ENCODE measurements at places on chromosomes 5 and 9.

DNA sequence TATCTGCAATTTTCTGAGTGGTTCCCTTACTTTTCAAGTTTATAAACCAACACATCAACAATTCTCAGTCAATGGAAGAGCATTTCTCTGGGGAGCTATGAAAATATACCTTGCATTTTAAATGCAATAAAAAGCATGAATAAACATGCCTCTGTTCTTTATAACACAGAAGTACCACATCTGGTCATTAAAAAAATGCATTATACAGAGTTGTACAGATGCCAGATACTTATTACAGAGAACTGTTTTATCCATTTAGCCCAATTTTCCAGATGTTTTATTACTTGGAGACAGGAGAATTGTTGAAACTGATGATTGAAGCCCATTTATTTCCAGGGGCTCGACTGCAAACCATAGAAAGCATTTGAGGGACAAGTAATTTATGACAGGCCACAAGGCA is 19.2 kb upstream of the HEXB start:
- DNase-seq = no peak

DNA sequence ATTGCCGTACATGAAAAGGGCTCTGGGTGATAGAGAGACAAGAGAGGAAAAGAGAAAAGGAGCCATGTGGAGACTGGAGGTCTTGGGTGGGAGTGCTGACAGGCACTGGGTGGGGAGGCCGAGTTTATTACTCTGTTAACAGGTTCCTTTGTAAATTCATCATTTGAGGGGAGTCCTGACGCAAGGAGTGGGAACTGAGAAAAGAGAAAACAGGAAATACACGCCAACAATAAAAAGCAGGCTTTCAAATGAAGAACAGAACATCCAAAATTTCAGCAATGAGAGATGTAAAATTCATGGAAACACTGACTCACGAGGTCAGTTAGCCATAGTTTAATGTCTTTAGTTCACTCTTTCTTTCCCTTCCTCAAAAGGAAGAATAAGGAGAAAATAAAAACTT is 342.8 kb downstream of the TMEM167A start:
- DNase-seq = no peak

DNA sequence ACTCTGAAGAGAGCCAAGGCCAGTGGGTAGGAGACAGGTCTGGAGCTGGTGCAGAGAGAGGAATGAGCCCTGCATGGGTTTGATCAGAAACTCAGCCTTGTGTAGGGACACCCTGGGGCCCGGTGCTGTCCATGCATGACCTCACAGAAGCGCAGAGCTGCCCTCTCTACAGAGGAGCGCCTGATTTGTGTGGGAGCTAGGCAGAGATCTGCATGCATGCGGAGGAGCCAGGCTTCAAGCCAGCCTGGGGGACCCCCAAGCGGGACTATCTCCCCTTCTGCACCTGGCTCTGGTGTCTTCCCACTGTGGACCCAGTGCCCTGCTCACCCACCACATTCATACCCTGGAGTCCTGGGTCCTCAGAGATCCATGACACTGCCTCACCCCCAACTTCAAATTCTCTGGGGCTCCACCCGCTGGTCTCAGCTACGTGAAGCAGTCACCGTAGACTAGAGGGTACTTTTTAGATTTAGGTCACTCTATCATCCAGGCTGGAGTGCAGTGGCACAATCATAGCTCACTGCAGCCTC is 2.6 kb upstream of the LCN2 start:
- no peak for DNase-seq

DNA sequence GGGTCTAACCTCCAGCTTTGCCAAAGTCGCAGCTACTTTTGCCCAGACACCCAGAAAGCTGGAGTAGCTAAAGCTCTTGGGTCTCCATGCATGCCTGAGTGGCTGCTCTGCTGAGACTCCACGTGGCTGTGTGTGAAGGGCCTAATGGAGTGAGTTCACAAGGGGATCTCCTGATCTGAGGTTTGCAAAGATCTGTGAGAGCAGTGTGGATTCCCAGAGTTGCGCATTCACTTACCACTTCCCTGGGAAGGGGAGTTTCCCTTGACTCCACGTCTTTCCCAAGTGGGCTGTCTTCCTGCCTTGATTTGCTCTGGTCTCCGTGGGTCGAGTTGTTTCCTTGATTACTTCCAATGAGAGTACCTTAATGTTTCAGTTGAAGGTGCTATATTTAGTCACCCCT is 17.6 kb upstream of the CDKN2B start:
- no peak for DNase-seq

GRCh38 chr5:72281764-72282499 is 38.1 kb downstream of the MRPS27 start:
- no peak for DNase-seq

DNA sequence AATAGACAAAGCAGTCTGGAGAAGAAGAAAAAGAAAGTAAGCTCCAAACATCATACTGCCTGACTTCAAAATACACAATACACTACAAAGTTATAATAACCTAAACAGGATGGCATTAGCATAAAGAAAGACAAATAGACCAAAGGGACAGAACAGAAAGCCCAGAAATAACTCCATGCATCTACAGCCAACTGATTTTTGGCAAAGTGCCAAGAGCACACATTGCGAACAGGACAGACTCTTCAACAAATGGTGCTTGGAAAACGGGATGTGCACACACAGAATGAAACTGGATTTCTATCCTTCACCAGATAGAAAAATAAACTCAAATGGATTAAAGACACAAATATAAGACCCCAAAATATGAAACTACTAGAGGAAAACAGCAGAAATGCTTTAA is 66.6 kb upstream of the SPATA31E1 start:
- no peak for DNase-seq

- no peak for DNase-seq
Observed at GRCh38 chr9:127809002-127809539, 6.4 kb downstream of the FPGS start.

DNA sequence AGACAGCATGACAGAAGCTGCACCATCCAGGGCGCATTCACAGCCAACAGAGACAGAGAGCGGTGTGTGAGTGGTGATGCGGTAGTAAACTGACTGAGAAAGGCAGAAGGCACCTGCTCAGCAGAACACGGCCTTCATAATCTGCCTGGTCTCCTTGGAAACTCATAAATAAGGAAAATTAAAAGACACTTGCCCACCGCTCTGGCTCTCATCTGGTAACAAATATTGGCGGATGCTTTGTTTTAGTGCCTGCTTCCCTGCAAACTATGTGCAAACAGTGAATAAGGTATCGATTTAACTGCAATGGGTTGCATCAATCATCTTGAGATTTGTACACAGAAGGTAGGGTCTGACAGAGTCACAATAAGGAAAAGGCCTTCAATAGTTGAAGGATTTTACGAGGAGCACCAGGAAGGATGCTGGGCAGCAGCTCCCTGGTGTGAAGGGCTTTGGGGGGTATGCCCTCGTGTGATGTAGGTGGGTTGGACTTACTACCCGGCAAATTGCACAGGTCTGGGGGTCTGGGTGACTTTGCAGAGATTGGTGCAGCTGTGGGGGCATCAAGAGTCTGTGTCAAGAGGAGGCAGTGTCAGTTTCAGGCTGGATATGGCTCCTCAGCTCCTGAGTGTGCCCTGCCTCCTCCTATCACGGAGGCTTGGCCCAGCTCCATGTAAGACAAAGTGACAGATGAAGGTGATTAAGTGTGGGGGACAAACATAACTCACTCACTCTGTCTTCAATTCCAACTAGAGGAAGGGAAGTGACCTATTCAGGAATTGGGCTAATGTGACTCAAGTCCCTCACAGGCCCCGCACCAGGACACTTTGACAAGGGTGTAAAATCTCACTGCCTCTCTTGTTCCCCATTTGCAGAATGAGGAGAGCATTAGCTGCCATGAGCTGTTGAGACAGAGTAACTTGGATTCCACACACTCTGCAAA is 166.7 kb downstream of the ICE1 start:
- DNase-seq = no peak

DNA sequence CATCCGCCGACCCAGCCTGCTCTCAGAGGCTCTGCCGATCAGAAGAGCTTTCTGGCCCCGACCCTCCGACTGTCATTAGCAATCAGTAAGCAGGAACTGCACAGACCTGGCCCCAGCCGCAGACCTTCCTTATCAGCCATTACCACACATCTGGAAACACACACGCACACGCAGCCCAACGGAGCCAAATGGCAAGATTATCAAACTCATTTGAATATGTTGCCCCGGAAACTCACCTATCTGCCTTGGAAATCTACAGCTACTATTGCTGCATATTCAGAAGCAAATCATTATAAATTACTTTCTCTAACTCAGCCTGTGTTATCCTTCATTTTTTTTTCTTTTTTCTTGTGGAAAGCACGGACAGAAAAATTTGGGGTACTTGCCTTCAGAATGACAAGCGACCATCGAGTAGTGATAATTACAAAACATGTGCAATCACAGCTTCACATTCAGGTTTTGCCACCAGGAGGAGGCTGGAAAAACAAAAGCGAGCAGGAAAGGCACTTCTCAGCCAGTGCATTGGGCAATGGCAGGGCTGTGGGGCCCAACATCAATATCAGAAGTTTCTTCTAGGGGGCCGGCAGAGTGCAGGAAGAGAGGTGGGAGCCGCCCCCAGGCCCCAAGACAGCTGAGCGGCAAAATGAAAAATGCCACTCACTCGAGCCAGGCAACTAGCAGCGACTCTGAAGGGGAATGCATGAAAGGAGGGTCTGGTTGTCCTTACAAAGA is 122.3 kb downstream of the VAV2 start:
- no peak for DNase-seq

DNA sequence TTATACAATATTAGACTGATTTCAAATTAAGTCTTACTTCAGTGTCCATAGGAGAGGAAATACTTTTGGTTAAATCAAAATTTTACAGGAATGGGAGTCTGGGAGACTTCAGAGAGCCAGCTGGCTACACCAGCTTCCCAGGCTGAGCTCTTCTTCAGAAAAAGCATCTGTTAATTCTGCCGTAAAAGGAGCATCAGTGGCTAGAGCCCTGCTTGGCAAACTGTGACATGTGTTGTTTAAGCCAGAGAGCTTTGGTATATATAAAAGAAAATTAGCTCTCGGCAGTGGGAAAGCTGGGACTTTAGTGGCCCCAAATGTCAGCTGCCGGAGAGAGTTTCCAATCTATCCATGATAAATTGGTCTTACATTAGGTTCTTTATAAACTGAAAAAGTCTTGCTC is 378.8 kb upstream of the TUSC1 start:
- no peak for DNase-seq

DNA sequence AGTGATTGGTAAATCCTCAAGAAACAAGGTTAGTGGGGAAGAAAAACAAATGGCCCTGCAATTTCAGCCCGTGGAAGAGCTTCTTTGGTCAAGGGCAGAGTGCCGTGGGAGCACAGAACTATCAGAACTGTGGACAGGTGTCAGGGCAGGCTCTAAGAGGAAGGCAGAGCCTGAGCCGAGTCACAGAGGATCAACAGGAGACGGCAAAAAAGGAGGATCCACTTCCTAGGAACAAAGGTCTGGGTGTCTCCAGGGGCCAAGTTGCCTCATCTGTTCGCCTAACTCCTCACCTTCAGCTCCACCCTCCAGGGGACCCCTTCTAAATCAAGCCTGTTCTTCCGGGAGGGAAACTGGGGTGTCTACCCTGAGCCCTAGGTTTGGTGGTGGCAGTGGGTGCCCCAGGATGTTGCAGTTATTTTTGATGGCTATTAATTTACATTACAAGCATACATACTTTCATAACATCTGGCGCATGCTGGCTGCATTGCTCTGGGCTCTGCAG is 88.0 kb downstream of the FEM1C start:
- DNase-seq = no peak

- no peak for DNase-seq
Observed at GRCh38 chr9:81417941-81418340, 271.4 kb downstream of the TLE1 start.

DNA sequence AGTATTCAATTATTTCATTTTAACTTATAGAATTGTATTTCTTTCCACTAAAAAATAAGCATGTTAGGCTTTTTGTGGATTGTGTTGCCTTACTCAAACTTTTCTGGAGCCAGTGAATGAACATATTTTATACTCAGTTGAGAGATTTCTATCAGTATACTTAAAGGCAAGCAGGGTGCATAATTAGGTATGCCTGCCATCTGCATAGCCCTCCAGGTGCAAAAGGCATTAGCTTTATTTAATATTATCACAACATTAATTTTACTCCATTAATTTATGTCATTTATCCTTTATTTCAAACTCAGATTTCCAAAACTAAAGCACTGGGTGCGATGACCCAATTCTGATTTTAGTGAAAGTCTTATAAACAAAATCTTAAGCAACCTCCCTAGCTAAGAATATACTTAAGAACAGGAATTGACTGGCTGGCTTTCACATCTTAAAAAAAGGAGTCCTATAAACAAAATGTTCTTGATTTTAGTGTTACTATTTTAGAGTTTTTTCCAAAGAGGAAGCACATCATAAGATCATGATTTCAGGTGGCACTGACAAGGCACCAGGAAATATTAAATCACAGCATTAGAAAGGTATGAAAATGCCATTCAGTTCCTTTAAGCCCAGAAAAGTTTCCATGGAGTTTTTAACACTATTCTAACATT is 178.4 kb downstream of the MPDZ start:
- no peak for DNase-seq

- DNase-seq = no peak
Observed at GRCh38 chr9:101467690-101468089, 32.1 kb upstream of the ALDOB start.

DNA sequence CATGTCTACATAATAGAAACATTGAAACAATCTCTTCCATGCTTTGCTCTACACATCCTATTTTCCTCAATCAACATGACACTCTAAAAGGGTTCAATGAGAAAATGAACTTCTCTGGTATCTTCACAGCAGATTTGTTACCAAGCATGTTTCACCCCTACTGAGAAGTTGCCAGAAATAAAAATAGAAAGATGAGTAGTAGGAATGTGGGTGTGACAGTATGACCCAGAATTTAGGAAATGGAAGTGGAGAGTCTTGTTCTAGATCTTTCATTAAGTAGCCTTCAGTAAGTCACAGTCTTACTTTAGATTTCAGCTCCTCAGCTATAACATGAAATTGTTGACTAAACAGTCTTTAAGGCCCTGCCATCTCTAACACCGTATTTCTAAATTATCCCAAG is 581.8 kb downstream of the EFNA5 start:
- no peak for DNase-seq

DNA sequence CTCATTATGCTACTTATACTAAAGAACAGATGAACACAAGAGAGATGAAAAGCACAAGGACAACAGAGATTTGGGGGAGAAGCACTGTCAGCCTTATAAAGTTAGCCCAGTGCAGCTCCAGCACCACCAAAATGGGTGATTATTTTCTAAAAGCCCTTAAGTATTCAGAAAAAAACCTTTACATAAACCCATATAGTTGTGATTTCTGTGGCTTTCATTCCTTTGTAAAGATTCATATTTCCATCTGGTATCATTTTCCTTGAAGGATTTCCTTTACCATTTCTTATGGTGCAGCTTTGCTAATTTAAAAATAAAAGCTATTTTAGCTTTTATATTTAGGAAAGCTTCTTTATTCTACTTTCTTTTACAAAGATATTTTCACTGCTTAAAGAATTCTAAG is 311.0 kb downstream of the TMEM167A start:
- DNase-seq = no peak

GRCh38 chr9:38287420-38287985 is 105.0 kb upstream of the ALDH1B1 start:
- DNase-seq = no peak

Measured in WTC11 (cell line).